GF-D8 (cell line): ENCODE measurements at places on chromosomes 3 and 15.

- no peak for DNase-seq
Observed at GRCh38 chr3:94210256-94210655, 147.4 kb downstream of the NSUN3 start.

DNA sequence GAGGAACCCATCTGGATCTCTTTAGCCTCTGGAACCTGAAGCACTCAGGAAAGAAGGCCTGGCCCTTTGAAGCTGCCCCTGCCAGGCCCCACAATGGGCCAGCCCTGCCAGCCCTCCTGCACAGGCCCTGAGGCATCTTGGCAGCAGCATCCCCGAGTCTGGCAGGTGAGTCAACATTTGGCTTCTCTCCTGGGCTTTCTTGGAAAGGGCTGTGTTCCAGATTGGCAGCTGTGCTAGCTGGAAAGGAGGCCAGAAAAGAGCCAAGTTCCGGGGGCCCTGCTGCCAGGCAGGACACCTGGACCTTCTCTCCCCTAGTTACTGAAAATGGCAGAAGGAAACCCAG lies 187.2 kb downstream of the SHQ1 start:
- DNase-seq: no peak

GRCh38 chr3:72746430-72747411 lies 101.5 kb downstream of the SHQ1 start:
- no peak for DNase-seq

DNA sequence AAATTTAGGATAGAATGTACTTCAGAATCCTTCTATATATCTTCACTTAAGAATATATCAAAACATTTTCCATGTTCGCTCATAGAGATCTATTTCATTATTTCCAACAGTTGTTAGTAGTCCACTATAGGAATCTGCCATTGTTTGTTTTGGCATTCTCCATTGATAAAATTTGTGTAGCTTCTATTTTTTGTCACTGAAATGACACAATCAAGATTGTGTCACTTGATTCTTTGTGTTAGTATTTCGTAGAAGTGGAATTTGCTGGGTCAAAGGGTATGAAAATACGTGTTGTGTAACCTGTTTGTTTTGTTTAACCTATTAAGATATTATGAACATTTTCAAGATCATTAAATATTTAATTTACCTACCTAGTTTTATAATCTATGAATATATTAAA lies 15.9 kb upstream of the GPR156 start:
- no peak for DNase-seq

DNA sequence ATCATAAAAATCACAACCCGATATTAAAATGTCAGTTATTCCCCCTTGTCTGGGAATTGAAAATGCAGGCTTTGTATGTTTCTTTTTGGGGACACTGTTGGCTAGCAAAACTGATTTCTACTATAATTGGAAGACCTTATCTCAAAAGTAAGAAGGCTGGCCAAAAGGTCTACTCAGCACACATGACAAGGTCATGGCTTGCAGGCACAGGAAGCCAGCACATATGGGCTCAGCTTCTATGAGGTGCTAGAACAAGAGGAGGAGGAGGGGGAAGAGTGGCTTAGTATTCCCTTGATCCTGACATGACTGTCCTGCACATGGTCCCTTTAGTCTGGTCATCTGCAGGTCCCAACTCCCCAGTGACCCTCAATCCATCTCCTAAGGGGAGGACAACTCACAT lies 681.2 kb downstream of the SQOR start:
- DNase-seq: no peak
